Left ventricle myocardium inferior (tissue), 1 donor: ENCODE measurements at places on chromosomes 11 and 22.

- no peak for DNase-seq
Measured at GRCh38 chr11:1307163-1307870, 2.1 kb downstream of the TOLLIP start.

- DNase-seq = no peak
Measured at GRCh38 chr22:40606306-40606705, 30.2 kb downstream of the MRTFA start.

DNA sequence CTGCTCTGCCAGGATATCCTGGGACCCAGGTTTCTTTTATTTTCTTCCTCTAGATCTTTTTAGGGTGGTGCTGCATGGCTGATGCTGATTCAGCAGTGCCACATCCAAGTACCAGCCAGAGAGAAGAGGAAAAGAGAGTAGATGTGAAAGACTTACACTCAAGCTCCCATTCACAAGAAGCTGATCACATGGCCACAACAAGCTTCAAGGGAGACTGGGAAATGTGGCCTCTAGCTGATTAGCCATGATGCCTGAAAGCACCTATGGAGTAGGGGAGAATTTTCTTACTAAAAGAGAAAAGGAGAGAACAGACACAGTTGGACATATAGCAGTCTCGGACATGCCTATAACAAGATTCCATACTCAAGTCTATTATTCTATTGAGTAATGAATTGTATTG lies 34.4 kb upstream of the FJX1 start:
- DNase-seq = no peak

- no peak for DNase-seq
Measured at GRCh38 chr11:10474551-10474950, 19.5 kb downstream of the AMPD3 start.

GRCh38 chr11:85318573-85318972 lies 308.6 kb downstream of the DLG2 start:
- DNase-seq = no peak
